T47D (cell line): ENCODE measurements at places on chromosomes 2 and 18.

DNA sequence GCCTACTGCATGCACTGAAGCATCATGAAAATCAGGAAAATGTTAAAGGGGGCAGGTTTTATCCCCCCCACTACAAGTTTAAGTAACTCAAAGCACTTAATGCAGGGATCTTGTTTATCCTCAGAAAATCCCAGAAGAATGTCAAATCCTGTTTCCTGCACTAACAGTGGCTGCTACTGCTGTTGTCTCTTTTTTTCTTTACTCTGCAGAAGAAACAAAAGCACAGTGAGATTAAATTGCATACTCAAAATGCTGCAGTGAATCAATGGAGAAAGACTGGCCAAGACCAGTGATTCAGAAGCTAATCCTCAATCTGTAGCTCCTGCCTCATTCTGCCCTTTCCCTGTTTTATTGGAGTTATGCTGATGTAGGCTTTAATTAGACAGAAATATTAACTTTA, 332.3 kb upstream of the FIGN start:
- no peak for DNase-seq

DNA sequence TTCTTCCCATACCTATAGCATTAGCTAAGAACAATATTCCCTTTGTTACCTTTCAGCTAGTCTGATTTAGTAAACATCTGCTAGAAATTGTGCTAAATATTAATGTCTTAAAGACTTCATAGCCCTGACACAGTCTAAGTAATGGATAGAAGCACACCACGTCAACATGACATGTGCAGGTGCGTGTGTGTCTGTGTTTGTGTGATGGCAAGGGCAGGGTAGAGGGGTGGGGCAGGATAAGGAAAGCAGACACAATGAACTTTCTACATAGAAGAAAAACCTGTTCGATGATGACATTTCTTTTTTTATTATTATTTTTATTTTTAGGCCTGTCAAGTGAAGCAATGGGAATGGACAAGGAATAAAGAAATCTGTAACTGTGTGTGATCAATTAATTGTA, 223.3 kb downstream of the NOL4 start:
- no peak for DNase-seq

DNA sequence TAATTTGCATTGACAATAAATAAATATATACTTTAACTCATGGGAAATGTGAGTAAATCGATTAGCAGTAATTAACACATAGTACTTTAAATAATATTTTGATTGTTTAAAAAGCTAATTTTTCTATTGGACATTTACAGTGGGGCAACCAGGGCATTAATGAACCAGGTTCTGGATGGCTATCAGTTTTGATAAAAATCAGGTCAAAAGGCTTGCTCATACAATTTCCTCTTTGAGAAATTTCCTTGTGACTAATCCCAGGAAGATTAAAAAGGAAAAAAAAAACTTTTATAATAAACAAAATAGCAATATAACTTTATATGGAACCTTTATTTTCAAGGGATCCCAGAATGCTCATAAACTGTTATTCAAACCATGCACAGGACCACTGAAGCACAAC, 497.2 kb upstream of the ZEB2 start:
- DNase-seq: no peak

- no peak for DNase-seq
Observed at GRCh38 chr2:168961450-168962229, 60.5 kb downstream of the G6PC2 start.

DNA sequence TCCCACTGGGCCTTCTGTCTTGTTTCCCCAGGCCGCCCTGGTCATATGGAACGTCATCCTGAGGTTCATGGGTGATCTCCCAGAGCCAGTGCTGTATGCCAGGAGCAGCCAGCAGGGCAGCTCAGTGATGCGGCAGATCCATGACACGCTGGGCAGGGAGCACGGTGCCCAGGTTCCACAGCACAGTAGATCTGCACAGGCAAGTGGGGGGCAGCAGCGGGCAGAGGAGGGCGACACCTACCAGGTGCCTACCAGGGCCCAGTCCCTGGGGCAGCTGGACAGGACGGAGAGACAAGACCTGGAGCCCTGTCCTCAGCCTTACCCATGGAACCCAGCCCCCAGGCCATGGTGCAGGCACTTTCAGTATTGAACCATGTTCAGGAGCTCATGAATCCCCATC, 36.1 kb upstream of the GPR17 start:
- DNase-seq: no peak

DNA sequence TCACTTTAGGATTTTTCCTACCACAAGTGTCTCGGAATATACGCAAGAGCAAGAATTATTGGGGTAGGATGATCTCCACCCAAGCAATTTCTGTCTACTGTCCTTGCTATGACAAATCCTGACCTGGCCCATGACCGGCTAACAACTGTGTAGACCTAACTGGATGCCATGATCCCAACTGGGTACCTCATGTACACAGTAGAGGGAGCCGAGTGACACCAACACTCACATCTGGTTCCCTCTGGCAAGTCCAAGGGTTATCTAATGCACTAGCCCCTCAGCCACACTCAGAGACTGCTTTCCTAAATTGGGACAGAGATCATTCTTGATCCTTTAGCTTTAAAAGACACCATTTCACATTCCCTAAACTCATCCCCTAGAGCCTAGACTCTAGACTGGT, 60.7 kb upstream of the ZNF532 start:
- DNase-seq: no peak

- DNase-seq: no peak
Observed at GRCh38 chr18:63603772-63604171, 16.6 kb downstream of the SERPINB13 start.

- DNase-seq: no peak
Observed at GRCh38 chr2:201414099-201415023, 36.9 kb downstream of the TRAK2 start.

GRCh38 chr2:51225377-51225776, 193.4 kb upstream of the NRXN1 start:
- DNase-seq: no peak

DNA sequence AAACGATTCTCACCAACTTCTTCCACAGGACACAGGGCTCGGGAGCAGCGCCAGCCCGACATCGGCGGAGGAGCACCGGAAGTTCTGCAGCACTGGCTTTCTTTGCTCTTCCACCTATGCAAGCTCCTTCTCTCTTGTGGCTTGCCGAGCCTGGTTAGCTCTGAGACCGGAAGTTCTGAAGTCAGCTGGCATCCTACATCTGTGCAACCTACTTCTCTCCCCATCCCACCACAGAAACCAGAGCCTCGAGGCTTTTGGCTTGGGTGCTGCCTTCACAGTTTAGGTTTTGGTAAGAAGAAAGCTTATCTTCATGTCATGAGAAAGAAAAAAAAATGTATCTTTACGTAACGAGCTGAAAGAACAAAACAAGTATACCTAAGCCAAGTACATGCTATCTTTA, 111.7 kb downstream of the ANKRD44 start:
- no peak for DNase-seq

- no peak for DNase-seq
Observed at GRCh38 chr18:68839701-68840100, 41.8 kb downstream of the CCDC102B start.

DNA sequence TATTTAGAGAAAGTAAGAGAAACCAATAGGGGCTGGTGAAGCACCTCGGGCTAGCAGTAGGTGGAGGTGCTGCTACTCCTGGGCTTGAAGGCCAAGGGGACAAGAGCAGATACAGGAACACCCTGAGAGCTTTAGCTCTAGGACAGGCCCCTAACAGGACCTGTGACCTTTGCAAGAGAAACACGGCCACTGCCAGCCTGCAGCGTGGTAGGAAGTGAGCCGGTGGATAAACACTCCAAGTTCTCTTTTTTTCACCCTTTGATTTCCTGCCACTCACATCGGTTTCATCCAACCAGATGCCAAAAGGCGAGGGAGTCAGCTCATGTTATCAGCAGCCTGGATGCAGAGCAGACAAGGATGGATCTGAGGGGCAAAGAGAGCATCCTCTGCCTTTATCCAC, 66.8 kb upstream of the SPRED2 start:
- DNase-seq: no peak

- DNase-seq: no peak
Observed at GRCh38 chr2:175393851-175394250, 212.3 kb upstream of the ATP5MC3 start.

- DNase-seq: peak; percentile 54
Observed at GRCh38 chr2:174344716-174345461, 10.1 kb downstream of the SP9 start.

DNA sequence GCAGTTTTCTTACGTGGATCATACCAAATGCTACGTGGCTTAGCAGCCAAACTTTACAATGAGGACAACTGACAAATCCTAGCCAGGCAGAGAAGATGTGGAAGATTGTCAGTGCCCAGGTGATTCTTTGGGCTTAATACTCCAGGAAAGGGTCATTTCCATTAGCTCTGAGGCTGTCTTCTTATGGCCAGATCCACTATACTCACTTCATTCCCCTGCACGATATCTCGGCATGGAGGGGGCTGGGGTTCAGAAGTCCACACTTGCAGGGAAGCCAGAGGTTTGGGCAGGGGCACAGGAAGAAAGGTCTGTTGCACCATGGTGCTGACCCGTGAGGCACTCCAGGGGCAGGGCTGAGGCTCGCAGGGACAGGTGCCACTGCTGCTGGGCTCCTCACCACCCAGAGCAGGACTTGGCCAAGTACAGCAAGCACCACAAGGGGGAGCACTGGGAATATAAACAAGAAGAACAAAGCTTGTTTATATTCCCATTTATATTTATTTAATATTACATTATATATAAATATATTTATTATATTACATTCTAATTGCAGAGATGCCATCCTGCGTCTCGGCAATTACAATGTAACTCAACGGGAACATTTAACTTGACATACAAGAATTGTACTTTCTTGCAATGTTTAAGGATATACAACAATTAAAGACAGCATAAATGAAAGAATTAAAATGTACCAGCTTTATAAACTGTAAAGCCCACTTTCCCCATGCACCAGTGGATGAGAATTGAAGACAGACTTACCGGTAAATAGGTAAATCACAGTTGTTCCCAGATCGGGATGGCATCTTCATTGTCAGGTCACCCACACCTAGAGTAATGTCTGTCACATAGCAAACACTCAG, 27.2 kb downstream of the CLUL1 start:
- DNase-seq: peak; percentile 76

- DNase-seq: no peak
Observed at GRCh38 chr2:184936761-184937160, 338.4 kb downstream of the ZNF804A start.

DNA sequence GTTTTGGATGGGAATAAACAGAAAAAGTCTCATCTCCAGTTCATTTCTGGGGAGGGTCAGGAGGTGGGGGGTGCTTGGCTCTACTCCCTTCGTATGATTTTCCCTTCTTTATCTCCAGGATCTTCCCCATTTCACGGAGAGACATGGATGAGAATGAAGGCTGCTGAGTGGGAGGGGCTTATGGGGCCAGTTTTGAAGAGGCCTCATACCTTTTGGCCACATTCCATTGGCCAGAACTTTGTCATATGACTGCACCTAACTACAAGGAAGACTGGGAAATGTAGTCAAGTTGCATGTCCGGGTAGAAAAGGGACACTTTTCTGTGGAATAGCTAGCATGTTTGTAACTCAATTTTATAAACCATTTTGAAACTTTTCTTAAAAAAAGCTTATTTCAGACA, 117.6 kb downstream of the NEDD4L start:
- peak; percentile 83 for DNase-seq

DNA sequence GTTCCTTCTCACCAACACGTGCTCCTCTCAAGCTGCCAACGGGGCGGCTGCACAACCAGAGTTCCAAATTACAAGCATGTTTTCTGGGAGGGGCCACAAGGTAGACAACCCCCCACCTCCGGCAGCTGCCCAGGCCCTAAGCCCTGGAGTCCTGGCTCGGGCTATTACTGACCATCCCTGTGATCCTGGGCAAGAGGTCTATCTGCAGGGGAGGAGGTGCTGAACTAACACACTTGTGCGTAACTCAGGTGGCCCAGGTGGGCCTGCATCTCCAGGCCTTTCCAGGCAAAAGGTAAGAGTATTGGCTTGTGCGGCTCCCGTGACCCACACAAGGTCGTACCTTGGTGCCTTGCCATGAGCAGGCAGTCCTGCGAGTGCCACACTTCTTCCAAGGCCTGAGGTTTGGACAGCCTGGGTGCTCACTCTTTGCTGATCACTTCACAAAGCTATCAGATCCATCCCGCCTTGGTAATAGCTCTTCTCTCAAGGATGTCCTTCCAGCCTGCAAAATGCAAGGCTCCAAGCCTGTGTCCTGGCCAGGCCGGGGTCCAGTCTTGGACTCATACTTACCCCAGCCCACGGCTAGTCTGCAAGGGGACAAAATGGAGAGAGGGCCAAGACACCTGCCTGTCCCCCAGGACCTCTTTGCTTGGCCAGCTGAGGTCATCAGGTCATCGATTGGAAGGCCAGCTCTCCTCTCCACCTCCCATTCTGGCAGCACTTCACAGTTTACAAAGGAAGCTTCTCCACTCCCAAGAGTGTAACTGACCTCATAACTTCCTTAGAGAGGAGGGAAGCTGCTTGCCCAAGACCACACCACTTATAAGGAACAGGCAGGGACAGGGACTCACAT, 33.9 kb downstream of the ADRA2B start:
- no peak for DNase-seq

DNA sequence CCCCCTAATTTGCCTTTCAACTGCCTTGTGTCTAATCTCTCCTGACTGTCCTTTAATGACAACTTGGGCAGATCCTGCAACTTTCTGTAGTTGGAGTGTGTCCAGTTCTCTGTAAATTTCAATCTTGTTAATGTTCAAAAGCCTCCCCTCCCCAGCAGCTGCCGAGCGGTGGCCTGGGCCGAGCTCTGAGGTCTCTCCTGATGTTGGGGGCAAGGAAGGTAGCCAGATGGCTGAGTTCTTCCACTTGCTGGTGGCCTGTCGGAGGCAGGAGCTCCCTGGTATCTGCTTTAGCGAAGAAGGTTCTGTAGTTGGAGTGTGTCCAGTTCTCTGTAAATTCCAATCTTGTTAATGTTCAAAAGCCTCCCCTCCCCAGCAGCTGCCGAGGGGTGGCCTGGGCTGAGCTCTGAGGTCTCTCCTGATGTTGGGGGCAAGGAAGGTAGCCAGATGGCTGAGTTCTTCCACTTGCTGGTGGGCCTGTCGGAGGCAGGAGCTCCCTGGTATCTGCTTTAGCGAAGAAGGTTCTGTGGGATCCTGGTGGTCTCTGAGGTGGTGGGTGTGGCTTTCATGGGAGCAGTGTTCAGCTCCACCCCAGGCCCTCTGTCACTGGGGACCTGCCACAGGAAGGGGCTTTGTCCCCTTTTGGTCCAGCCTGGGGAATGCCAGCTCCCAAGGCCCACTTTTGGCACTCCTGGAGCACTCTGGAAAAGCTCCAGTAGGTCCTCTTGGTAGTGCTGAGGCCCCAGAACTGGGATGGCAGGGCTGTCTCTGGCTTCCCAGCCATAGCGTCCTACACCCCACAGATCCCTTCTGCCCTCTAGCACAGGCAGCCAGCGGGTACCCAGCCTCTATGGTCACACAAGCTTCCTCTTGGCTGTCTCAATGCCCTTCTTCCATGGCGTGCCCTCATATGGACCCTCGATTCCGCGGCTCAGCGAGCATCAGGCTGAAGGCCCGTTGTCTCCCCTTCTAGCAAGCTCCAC, 211.9 kb downstream of the ALPK2 start:
- no peak for DNase-seq

GRCh38 chr2:224570328-224570993, 14.7 kb downstream of the CUL3 start:
- DNase-seq: no peak
